ENCODE measurements at places on chromosomes 13 and 19.

DNA sequence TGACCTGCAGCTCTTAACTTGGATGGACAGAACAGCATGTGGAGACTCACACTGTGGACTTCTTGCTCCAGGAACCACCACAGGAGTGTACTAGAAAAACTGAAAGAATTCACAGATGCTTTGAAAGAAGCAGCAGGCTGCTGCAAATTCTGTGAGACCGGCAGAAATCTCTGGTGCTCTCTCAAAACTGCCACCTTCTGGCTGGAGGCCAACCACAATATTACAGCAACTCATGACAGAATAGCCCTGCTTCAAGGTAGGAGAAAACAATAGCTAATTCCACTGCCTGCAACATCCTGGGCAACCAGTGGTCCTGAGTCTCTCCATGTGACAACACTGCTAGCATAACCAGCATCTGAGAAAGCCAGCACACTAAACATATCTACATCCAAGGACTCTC is 26.9 kb downstream of the CDK8 start:
- no peak for DNase-seq

- no peak for DNase-seq
Observed at GRCh38 chr19:10292206-10292788, 2.5 kb downstream of the ICAM5 start.

GRCh38 chr19:48877855-48878195 is 5.6 kb downstream of the PPP1R15A start:
- no peak for DNase-seq

GRCh38 chr13:39682310-39682709 is 26.8 kb downstream of the COG6 start:
- no peak for DNase-seq

- DNase-seq, result no peak
Observed at GRCh38 chr19:35991731-35992450, 3.1 kb upstream of the SDHAF1 start.

DNA sequence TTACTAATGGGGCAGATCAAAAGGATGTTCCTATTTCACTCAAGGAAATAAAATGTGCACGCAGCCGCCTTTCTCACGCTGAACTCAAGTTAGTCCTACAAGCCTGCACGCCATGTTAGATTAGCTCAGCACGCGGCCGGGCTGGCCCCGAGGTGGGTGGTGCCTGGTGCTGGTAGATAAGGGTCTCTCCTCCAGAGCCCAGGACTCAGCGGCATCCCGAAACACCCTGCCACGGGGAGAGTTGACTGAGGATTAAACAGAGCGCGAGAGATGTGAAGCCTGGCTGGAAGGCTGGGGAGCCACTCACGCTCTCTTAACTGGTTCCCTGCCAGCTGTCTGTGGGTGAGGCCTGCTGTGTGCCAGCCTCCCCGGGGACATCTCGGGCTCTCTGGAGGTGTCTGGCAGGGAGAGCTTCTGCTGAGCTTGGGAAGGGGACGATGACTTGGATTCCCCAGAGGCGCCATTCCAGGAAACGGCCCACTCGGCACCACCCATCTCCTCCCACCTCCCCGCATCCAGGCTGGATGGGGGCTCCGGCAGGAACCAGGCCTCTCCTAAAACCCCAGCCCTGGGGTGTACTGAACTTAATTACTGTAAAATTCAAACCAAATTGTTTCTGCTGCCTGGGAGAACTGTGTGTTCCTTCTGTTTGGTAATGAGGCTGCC is 122.2 kb downstream of the KDM4B start:
- DNase-seq, result no peak

GRCh38 chr19:1921825-1922224 is 16.6 kb downstream of the ADAT3 start:
- DNase-seq, result no peak

DNA sequence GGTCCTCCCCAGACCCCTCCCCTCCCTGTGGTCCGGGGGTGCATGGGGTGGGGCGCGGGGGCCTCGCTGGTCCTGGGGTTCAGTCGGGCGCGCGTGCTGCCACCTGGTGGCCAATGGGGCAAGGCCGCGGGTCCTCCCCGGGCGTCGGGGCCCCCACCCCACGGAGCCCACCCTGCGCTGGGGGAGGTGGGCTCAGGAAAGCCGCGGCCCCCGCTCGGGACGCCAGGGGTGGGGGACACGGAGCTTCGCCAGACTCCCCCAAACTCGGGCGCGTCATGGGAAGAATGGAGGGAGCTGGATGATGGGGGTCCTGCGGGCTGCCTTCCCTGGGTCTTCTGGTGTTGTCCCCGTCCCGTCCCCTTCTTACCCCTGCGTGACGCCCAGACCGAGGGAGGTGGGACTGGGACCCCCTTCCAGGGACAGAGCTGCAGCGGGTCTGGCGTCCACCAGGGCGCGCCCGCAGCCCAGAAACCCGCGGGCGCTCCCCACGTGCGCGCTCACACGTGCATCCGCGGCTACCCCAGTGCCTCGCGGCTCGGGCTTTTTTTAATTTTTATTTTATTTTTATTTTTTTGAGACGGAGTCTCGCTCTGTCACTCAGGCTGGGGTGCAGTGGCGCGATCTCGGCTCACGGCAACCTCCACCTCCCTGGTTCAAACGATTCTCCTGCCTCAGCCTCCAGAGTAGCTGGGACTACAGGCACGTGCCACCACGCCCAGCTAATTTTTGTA is 19.8 kb upstream of the TCF3 start:
- no peak for DNase-seq

GRCh38 chr19:48419158-48419920 is 25.9 kb downstream of the GRIN2D start:
- peak; percentile 27 for DNase-seq

DNA sequence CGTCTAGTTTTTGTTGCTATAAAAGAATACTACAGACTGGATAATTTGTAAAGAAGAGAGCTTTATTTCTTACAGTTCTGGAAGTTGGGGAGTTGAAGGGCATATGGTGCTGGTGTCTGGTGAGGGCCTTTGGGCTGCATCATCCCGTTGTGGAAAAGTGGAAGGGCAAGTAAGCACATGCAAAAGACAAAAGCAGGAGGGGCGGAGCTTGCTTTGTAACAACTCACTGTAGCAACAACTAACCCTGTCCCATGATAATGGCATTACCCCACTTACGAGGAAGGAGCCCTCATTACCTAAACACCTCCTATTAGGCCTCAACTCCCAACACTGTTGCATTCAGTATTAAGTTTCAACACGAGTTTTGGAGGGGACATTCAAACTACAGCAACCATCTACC is 7.2 kb upstream of the DNAJC15 start:
- DNase-seq, result no peak

DNA sequence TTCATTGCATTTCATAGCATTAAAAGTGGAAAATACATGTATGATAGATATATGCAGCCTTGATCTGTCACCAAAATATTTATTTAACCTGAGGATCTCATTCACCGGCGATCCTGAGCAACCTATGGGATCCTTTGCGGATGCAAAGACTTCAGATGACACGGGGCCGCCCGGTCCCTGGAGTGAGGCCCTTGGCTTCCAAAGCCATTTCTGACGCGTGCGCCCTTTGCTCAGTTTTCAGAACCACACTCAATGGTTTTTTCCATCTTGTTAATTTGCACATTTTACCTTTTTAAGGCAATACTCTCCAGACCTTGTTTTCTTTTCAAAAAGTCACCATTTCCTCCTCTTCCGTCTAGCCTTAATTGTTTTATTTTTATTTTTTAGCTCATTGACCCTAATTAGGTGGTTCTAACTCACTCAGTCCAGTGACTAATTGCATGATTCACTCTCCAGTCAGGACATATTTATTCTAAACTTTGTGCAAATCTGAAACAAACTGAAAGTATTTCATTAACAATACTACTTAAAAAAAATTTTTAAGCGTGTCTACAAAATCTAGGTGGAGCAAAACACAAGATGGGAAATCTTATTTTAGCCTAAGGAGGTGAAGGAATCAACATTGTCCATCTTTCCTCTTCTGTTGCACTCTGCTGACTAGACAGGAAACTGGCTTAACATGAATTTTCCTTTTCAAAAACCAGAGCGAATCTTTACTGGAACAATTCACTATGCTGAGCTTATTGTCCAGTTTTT is 47.9 kb downstream of the COL4A1 start:
- no peak for DNase-seq

DNA sequence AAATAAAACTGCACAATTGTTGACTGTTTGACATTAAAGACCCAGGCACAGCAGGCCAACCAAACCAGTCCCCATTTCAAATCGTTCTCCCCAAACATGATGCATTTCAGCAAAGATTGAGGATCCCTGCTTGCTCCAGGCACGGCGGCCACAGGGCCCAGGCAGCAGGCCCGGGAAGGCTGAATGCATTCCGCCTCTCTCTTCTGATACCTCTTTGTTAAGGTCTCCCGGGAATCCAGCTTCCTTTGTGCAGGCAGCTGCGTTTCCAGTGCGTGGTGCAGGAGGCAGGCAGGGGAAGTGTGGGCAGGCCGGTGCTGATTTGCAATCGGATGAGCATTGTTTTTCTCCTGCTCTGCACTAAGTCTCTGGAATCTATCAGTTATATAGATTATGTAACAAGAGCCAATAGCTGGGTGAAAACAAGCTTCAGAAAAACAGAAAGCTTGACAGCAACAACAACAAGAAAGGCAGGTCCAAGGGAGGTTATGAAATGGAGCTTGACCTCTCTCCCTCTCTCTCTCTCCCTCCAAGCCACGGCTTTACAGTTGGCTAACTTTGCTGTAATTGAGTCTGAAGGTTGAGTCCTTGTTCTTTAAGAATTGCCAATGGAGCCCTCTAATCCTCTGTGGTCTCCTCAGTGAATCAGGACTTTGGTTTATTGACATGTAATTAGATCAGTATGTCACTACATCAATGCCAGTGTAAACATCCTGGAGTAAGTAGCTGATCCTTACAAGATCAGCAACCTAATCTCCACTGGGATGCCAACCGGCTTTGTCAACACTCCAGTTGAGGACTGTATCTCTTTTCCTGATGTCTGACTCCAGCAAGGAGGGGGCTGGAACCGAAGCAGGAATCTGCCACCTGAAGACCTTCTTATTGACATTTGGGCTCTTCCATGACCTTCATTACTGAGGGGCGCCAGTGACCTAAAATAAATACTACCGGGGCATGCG is 338.0 kb downstream of the TEX29 start:
- DNase-seq, result no peak

DNA sequence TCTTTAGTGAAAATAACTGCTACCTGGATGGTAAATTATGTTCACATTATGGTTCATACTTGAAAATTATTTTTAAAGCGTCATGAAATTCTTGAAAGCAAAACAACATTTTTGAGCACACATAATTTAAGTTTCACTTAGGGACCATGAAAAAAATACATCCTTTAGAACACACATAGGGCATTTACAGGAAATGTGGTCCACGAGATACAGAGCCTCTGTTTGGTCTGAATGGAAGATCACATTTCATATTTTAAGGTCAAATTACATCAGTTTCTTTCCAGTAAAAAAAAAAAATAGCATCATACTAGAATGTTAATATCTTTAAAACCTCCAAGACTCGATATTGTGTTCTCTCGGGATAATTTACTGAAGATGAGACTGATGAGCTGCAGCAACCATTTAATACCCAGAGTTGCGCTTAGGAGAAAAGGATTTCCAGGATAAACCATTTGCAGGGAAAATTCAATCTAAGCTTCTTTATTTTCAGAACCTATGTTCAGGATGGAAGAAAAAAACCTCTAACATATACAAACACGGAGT is 720.7 kb downstream of the DIAPH3 start:
- DNase-seq, result no peak

DNA sequence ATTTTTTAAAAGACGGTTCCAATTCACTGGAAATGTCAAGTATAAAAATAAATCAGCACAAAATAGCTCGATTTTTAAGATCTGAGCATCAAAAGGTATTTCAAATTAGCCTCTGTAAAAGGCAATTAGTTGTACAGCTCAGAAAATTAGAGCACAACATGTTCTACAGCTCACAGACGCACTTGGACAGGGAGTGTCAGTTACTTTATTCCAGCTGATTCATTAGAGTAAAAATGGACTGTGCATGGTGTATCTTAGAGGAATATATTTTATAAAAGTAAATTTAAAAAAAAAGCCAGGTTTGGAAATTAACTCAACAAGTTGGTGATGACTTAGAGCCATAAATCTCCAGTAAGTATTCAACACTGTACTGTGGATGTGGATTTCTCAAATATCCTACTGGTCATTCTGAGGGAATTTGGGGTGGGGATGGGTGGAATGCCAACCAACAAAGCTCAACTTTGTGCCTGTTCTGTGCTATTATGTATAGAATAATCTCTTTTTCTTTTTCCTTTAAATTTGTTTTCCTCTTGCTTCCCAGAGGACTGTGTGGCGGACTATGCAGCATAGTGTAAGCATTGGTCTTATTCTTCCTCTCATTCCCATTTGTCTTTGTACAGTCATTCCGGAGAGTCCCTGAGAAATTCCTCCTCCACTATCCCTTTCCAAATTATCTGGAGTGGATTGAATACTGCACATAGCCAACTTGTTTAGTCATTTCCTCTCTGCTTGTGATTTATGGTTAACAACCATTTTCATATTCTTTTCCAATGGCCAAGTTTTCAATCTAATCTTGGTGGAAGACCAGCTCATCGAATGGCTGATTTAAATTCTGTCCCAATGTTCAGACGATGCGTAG is 169.3 kb downstream of the DCT start:
- no peak for DNase-seq

DNA sequence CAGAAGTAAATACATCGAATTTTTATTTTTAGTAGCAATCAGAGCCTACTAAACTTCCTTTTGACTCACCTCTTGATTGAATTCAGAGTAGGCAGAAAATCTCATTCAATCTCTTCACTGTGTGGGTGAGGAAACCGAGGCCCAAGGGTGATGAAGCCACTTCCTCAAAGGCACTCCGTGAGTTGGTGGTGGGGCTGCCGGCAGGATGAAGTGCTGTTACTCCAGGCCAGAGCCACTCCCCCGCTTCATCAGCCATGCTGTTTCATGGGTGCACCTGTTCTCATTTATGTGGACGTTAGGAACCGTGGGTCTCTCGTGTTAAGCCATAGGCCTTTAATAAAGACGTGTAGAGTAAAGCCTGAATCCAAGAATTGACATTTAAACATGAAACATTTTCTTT is 13.2 kb downstream of the ING1 start:
- DNase-seq, result no peak

DNA sequence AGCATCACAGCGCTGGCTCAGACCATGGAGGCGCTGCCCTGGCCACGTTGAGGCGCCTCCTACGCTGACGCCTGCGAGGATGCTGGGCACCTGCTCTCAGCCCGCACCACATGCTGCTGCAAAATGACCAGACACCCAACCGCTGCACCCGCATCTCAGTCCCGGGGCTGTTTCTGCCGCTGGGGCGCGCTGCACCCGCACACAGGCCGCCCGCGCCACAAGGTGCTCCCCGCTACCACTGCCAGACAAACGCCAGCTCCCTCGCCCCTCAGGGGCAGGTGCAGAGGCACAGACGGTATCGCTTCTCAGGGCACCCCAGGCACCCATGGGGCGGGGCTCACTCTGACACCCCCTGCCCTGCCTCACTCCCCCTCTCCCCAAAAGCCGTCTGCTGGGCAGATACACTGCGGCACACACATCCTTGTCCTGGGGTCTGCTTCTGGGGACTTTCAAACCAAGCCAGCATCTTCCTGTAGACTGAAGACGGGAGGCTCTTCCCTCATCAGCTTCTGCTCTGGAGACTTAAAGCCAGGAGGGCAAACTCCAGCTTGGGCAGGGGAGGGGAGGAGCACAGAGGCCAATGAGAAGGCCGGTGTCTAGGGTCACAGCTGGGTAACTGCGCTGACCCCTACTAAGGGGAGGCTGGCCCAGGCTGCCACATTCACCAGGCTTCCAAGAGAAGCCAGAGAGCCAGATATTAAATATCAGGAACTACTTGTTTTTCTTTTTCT is 16.3 kb downstream of the CHERP start:
- no peak for DNase-seq
